Stimulated activated CD4-positive, alpha-beta T cell treated with anti-CD3 and anti-CD28 coated beads, TNF-alpha, amount 100 ng/mL, for 4 hours (primary cell): ENCODE measurements at places on chromosomes 7 and 10.

- no peak for DNase-seq
Measured at GRCh38 chr7:16753932-16754855, 639 bp downstream of the TSPAN13 start.

DNA sequence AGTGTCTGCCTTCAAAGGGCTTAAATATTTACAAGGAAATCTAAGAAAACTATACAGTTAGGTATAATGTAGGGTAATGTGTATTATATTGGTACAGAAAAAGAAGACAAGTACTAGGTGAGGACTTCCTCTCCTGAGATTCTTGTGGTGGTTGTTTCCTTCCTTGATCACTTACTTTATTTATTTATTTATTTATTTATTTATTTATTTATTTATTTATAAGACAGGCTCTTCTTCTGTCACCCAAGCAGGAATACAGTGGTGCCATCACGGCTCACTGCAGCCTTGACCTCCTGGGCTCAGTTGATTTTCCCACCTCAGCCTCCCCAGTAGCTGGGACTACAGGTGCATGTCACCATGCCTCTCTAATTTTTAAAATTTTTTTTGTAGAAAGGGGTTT, 18.2 kb upstream of the DNAH11 start:
- no peak for DNase-seq

DNA sequence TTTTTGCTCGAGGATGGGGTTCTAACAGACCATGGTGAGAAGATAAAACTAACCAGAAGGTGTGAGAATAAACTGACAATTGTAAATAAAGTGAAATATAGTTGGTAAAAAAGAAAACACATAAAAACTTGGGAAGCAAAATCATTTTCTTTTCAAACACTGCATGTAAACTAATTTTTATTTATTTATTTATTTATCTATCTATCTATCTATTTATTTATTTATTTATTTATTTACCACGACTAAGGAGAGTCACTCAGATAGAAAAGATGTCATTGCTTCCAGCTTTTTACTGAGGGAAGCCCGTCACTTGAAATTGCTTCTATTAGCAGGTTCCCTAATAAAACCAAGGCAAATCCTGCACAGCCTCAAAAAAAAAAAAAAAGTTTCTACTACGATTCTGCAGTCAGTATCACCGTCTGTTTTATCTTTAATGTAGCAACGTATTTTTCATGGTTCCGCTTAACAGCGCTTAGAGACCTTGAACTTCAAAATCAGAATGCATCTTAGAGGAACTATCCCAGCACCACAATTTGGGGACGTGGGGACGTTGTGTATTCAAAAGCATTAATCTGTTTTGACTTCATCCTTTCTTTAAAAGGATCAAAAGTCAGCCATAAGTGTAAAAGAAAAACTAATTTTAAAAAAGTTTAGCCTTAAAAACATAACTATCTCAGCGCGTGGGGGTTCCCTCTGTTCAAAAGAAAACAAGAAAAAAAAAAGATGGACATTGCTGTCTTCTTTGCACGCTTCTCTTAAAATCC, 33.3 kb upstream of the EBLN1 start:
- DNase-seq: no peak

GRCh38 chr7:67912437-67912836, 915.8 kb downstream of the TYW1 start:
- no peak for DNase-seq

DNA sequence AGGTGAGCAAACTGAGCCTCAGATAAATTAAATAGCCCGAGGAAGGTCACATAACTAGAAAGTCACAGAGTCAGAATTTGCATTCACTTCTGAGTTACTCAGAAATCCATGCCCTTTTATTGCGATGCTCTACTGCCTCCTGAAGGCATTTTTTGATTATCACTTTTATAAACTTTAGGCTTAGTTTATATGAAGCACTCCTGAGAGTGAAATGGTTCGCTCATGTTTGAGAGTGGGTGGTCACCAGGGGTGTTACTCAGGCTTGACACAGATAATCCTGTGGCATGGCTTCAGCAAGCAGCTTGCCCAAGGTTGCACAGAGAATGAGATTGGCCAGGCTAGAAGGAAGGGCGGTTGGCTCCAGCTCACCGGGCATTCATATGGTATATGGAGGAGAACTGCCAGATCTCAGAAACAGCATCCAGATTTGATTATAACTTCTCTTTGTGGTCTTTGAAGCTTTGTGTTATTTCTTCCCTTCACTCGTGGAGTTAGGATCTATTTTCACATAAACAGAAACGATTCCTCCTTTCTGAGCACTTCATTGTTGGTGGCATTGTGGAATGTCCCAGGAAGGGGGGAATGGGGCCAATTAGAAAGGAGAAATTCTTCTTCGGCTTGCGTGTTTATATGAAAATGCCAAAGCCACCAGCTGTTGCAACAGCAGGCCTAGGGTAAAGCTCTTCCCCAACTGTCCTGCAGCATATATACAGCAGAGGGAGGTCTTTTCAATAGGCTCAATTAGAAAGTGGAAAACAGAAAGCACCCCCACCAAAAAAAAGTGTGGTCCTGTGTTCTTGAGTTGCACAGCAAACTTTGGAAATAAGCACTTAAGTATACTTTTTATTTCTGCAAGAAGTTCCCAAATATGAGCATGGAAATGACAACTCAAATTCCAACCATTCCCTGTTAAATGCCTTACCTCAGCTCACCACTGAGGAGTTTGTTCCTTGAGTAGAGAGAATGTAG, 628.8 kb downstream of the SUGCT start:
- no peak for DNase-seq

DNA sequence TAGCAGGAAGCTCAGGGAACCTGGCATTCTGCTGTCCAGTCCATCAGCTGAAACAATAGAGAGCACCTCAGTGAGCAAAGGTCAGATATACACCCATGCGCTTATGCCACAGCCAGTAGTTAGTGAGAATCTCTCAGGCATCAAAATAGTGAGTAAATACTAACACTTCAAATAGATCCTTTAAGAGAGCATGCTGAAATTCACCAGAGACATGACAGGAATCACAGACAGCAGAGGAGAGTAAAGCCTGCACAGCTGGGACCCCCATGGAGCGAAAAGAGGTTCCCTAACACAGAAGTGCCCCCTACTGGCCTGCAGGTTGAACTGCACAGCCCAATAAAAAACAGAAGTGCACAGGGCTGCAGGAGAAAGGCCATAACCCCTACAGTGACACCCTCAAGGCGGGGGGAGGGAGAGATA, 57.6 kb upstream of the ANTXRL start:
- DNase-seq: no peak

DNA sequence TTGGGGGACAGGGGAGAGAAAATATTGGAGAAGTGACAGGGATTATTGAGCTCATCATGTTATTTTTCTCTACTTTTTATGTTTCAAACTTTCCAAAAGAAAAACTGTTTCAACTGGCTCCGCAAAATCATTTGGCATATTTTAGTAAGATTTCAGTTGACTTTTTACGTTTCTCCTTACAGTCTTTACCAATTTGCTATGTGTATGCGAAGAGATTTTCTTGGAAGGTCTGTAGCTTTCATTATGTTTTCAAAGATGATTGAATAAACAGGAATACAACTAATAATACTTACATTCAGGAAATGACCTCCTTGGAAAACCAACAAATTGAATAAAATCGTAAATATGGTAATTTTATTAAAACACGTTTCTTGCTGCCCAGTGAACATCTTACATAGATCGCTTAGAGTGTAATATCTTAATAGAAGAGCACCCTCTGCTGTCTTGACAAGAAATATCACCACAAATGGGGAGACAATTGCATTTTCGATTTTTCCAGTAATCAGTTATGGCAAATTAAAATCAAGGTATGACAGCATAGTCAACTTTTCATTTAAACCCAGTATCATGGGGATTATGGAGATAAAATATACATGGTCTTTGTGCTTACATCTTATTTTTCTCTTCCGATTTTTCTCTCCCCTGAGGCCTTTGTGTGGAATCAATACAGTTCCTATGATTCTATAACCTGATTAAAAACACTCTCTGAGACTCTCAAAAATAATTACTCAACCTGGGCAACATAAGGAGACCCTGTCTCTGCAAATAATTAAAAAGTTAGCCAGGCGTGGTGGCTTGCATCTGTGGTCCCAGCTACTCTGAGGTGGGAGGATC, 43.1 kb downstream of the MBL2 start:
- DNase-seq: no peak

GRCh38 chr10:62779487-62780248, 24.9 kb upstream of the ADO start:
- peak; percentile 51 for DNase-seq

GRCh38 chr10:32350811-32351350, 3.9 kb upstream of the EPC1 start:
- DNase-seq: no peak

- DNase-seq: no peak
Measured at GRCh38 chr10:26112532-26112931, 104.0 kb upstream of the GAD2 start.

DNA sequence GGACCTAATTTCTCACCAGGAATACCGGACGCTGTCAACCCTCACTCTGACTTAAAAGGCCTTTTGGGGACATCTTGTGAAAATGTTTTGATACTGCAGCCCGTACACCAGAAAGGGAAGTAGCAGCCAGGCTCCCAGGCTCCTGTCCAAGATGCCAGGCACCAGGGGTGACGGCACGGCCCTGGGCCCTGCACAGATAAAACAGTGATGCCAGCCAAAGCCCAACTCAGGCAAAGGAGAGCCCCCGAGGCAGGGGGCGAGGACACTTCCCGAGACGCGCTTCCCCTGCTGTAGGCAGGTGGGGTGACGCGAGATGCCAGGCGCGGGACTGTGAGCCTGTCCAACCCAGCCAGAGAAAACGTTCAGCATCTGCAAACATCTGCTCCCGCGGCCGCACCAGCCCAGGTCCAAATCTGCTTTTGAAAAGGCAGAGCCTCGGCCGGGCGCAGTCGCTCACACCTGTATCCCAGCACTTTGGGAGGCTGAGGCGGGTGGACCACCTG, 15.7 kb downstream of the ZFAND2A start:
- DNase-seq: no peak

DNA sequence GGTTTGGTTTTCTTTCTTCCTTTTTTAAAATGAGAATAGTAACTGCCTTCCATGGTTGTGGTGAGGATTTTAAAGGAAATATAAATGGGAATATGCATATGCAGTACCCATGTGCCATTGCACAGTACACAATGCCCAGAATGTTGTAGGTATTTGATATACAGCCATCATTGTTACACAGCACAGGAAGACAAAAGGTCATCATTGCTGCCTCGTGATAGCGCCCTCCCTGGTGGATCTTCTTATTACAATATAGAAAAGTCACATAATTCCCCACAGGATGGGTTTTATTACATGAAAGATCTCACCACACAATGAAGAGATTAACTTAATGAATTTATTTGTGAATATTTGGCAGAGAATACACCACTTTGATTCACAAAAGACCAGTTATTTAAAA, 76.5 kb downstream of the PPP1R17 start:
- DNase-seq: no peak

- DNase-seq: no peak
Measured at GRCh38 chr7:73936967-73937366, 76.0 kb downstream of the TMEM270 start.

DNA sequence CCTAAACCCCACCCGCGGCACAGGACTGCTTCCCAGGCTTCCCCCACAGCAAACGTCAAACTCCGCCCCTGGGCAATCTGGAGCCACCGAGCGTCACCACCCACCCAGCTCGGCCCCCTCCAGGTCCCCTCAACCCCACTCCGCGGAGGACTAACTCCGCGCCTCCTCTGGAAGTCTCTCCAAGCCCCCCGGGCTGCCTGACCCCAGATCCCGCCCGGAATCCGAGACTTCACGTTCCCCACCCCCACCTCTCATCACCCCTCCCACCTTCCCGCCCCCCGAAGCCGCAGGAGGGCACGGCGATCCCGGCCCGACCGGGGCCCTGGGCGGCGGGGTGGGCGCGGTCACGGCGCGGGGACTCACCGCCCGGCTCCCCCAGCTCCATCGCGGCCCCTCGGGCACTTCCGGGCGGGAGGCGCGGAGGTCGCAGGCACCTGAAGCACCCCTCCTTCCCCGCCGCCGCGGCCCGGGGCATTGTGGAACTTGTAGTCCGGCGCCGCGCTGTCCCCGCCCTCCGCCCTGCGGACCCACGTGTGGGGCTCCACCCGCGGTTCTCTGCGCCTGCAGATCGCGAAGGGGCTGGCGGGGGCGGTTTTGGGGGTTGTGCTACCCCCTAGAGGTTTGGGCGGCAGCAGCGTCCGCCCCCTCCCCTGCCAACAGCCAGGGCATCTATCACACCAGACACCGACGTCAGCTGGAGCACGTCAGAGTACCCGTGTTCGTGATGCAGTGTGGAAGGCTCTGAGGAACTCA, at the start of gene TMUB1:
Gene TMUB1, minus strand, starts transcription at position 423 of the 753 bp plus-strand sequence. CDS start 930 bp downstream, outside the sequence.
- peak; percentile 78 for DNase-seq

GRCh38 chr10:97333601-97334369, 744 bp downstream of the FRAT2 start:
- peak; percentile 18 for DNase-seq

DNA sequence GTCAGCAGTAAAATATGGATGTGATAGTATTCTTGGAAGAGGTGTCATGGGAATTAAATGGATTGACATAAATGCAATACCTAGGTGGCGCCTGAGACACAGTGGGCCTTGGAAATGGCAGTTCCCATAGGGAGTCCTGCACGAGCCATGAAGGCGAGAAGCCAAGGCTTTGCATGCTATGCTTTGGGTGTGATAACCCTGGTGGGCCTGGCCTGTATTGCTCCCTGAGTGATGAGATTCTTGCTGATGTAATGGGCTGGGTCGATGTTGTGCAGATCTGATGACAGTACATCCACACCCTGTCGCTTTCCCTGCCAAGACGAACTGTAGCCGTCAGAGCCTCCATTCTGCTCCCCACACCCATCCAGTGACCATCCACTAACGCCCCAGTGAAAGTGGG, 46.4 kb downstream of the CREB5 start:
- no peak for DNase-seq

GRCh38 chr10:36531621-36532020, 593.8 kb upstream of the ANKRD30A start:
- DNase-seq: no peak

DNA sequence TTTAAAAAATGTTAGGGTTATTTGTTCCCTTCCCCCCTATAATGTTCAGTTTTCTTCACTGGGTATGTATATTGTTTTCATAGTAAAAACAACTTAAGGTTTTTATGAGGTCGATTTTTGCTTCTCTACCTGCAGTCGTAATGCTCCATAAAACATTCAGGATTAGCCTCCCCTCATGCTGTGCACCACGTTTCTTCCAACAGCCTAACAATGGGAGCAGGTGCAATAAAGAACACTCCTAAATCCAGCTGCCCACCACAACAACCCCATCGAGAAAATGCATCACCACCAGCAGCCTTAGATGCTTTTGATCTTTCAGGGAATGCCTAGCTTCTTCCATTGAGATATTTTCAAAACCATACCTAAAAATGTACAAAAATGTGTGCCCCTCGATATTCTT, 111.1 kb downstream of the ADAM12 start:
- no peak for DNase-seq

- no peak for DNase-seq
Measured at GRCh38 chr10:28939281-28940157, 262.2 kb downstream of the BAMBI start.
